Retinal pigment epithelial cell (primary cell): ENCODE measurements at places on chromosomes 4 and X.
A peak's percentile ranks its signal among the peaks of the same experiment; 100 is the strongest.

GRCh38 chr4:146029939-146030710 lies 91.5 kb upstream of the ZNF827 start:
- no peak for DNase-seq

DNA sequence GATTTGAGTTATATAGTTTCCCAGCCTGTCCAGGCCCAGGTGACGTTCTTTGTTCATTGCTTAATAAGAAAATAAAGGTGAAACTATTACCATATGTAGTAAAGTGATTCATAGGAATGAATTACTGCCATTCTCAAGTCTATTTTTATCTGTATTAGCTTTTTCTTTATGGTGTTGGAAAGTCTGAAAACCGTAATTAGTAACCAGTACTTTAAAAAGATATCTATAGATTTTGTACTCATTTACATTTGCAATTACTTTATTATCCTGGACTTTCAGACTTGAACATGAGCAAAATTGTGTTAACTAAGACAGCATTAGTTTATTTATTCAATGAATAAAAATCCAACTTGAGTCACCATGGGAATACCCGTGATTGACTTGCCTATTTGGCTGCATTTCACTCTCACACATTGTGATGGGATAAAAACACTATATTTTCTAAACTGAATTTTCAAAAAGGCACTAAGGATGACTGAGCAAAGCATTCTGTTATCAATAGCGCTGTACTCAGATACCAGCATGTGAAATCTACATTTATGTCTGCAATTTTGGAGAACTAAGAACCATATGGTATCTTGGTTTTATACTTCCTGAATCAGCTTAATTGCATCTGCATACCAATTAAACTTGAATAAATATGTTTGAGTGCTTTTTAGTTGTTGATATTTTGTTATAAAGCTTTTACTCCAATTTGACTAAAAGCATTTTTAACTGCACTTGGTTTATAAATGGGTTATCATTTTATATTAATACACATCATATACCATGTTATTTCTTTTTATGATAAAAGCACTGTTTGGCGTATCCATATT lies 154.6 kb downstream of the CCSER1 start:
- DNase-seq = no peak

GRCh38 chrX:103356858-103357257 lies 552 bp downstream of the TCEAL9 start:
- DNase-seq = no peak

GRCh38 chr4:42927946-42928345 lies 35.4 kb downstream of the GRXCR1 start:
- DNase-seq = peak; percentile 83

DNA sequence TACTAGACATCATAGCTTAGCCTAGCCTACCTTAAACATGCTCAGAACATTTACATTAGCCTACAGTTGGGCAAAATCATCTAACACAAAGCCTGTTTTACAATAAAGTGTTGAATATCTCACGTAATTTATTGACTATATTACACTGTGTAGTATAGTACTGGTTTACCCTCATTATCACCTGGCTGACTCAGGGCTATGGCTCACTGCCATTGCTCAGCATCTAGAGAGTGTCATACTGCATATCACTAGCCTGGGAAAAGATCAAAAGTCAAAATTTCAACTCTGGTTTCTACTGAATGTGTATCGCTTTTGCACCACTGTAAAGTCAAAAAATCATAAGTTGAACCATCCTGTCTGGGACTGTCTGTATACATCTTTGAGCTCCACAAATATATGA lies 78.6 kb downstream of the CEP44 start:
- no peak for DNase-seq

GRCh38 chr4:189048119-189048518 lies 892.6 kb upstream of the FRG1 start:
- DNase-seq = no peak

- peak; percentile 28 for DNase-seq
Measured at GRCh38 chr4:10074767-10075105, 41.9 kb downstream of the WDR1 start.

DNA sequence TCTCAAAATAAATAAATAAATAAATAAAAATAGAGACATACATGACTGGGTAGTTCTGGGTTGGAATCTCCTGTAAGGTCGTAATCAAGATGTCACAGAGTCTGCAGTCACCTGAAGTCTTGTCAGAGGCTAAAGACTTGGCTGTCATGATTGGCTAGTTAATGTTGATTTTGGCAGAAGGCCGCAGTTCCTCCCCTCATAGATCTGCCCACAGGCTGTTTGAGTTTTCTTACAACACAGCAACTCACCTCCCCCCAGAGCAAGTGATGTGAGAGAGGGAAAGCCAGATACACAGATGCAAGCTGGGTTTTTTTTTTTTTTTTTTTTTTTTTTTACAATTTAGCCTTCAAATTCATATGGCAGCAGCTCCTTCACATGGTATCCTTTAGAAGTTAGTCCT lies 36.4 kb upstream of the BMPR1B start:
- DNase-seq = no peak

- DNase-seq = no peak
Measured at GRCh38 chr4:132026166-132026565, 1122.9 kb upstream of the PCDH10 start.

DNA sequence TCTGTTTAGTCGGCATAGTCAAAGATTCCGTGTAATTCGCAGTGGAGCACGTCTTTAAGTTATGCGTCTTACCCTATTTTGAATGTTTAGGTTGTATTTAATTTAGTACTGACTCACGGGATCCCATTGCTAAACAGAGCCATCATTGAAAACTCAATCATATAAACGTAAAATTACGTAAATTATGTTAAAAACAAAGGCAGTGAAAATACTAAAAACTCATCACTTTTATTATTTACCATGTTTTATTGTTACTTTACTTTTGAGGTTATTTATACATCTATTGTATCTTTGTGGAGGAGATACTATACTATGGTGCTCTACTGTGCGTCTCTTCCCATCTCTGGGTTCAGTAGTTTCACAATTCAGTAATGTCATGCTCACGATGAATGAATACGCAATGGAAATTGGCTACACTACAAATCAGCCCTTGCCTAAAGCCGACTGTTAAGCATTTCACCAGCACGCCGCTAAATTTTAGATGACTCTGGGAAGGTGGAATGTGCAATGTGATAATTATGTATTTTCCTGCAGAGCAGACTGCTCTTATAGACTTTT lies 944 bp downstream of the FUNDC2 start:
- DNase-seq = peak; percentile 37

DNA sequence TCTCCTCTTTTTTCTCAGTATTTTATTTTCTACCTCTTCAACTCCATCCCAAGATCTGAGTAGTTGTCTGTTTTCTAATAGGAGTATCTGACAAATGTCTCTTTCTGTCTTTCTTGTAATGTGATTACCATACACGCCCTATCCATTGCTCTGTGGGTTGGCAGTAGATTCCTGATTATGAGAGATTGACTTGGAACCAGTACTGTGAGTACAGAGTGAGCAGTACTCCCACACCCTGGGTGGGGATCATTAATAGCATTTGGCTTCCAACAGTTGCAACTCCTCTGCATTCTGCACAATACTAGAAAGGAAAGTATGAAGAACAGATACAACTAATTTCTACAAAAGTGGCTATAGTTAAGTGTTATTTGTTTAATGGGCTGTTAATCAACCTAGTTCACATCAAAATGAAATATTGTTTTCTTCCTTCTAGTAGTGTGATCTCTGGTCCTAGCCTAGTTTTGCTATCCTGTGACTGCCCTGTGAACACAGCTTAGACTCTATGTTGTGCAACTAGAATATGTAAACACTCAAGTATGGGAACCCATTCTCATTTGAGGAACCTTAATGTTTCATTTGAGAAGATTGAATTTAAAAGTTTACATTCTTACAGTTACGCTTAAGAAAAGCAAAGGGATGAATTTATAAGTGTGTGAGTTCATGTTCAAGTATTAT lies 112.9 kb downstream of the PTPN13 start:
- DNase-seq = no peak
